ENCODE measurements at places on chromosomes 2 and 18. TPM values are rescaled to one million over a fixed set of nuclear protein-coding genes. Genes with fewer than 3 reads are reported as not detected.

- no peak for DNase-seq
Observed at GRCh38 chr18:58590839-58591238, 38.1 kb downstream of the ALPK2 start.

- DNase-seq, result no peak
Observed at GRCh38 chr18:33596178-33596854, 18.3 kb downstream of the ASXL3 start.

- no peak for DNase-seq
Observed at GRCh38 chr2:205484764-205485163, 197.5 kb upstream of the NRP2 start.

DNA sequence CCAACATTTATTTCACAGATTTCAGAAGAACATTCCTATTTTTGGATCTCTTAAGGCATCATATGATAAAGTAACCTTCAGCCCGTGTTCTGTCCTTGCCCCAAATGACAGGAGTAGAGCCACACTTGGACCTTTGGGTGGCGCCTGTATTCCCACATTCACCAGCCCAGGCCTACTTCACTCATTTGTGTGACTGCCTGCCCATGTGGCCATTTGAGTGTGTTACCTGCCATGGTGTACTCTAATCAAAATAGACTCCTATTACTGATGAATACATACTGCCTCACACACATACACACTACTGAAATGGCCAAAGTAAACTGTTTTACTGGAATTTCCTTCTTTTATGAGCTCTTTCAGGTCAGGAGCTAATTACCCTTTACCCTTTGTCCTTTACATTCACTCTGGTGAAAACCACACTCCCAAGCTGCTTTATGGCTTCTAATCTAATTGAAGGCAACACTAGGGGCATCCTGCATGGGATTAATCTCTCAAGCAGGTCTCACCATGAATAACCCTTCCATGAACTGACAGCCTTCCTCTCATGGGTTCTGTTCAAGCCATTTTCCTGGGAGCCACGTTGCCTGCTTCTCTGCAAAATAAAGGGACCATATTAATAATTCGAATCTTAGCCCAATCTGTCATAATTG, 271.0 kb upstream of the GALNT5 start:
- no peak for DNase-seq

GRCh38 chr2:52862801-52863200, 904.8 kb upstream of the CHAC2 start:
- no peak for DNase-seq

DNA sequence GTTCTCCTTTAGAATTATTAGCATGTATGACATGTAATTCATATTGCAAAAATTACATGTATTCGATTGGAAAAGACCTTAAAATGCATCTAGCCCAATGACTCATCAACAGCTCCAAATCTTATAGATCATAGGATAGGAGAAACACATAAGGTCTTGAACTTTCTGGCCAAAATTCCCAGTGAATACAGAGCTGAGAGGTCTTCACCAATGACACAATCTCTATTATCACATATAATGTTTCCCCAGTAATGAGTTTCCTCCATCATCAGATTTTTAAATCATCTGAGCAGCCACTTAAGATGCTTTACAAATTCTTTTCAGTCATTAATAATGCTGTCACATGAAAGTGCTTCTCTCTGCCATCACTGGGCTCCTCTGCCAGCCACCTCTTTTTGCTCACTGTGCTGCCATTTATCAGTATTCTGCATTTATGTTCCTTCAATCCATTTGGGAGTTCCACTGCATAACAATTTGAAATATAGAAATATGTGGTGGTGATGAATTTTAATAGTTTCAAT, 804.9 kb downstream of the SUCLG1 start:
- no peak for DNase-seq

- no peak for DNase-seq
Observed at GRCh38 chr2:217950401-217950871, 52.4 kb downstream of the TNS1 start.

DNA sequence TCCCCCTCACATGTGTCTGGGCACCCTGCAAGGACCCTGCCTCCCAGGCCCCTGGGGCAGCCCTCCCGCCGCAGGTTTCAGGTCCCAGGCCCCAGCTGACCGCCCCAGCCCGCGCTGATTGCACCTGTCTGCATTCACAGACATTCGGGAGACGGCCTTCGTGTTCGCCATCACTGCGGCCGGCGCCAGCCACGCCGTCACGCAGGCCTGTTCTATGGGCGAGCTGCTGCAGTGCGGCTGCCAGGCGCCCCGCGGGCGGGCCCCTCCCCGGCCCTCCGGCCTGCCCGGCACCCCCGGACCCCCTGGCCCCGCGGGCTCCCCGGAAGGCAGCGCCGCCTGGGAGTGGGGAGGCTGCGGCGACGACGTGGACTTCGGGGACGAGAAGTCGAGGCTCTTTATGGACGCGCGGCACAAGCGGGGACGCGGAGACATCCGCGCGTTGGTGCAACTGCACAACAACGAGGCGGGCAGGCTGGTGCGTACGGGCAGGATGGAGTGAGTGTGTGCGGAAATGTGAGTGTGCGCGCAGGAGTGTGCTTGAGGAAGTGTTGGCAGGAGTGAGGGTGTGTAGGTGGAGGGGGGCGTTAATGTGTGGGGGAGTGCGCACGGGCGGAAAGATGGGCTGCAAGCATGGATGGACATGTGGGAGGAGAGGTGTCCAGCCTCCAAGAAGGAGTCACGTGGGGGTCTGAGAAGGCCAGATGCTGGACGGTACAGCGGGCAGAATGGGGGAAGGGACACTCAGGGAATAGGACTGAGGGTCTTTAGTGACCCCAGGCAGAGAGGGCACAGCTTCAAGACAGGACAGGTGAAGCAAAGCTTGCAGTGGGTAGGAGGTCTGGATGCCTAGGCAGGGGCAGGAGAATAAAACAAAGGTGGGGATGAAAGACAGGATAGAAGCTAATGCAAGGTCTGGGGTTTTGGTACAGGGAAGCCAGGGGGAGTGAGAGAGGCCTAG, 9.0 kb upstream of the WNT10A start:
- DNase-seq, result no peak

DNA sequence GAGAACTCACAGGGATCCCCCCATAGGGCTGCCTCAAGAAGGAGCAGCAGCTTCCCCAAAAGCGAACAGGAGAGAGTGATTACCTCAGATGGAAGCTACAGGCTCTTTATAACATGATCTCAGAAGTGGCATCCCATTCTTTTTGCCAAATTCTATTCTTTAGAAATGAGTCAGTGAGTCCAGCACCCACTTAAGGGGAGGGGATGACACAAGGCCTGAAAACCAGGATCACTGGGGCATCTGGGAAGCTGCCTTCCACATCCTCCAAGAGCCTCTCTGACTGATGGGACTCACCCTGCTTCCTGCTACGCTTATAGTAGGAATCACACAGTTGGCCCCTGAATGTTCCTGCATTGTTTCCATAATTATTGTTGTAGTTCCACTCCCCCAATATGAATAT, 96.5 kb downstream of the MAPK4 start:
- DNase-seq, result no peak

GRCh38 chr2:16680304-16680703, 14.7 kb upstream of the CYRIA start:
- DNase-seq, result no peak

GRCh38 chr2:119841550-119841949, 81.8 kb downstream of the PTPN4 start:
- no peak for DNase-seq

- DNase-seq, result no peak
Observed at GRCh38 chr2:205967391-205968075, 118.4 kb downstream of the INO80D start.

GRCh38 chr2:45121236-45121927, 112.1 kb upstream of the SIX2 start:
- DNase-seq, result no peak

DNA sequence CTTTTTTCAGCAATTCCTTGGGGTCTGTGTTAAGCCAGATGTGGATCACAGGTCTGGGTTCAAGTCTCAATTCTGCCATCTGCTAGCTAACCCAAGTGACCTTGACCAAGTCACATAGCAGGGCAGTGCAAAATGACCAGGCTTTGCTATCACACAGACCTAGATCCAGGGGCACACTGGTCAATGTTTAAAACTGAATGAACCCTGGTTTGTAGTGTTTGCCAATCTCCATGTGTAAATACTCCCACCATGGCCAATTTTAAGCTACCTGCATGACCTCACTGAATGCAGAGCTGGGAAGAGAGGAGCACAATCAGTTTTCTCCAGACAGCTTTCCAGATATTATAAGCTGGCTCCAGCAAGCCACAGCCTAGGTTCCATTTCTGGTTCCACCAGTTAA, 142.9 kb downstream of the CHST9 start:
- DNase-seq, result no peak

DNA sequence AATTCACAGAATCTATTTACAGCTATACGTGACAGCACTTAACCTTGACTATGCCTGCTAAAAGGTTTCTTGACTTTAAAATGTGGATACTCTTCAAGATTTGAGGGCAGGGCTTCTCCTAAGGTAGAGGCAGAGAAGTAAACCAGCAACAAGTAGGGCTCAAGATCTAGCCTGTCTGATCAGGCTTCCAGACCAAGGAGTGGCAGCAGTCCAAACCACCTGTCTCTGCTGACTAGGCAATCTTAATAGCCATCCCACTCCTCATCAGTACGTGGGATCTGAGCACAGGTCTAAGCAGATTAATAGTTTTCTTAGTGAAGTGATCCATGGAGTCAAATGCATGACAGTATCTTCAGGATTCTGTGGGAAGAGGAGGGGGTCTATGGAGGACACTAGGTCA, 100.4 kb downstream of the GPD2 start:
- no peak for DNase-seq

DNA sequence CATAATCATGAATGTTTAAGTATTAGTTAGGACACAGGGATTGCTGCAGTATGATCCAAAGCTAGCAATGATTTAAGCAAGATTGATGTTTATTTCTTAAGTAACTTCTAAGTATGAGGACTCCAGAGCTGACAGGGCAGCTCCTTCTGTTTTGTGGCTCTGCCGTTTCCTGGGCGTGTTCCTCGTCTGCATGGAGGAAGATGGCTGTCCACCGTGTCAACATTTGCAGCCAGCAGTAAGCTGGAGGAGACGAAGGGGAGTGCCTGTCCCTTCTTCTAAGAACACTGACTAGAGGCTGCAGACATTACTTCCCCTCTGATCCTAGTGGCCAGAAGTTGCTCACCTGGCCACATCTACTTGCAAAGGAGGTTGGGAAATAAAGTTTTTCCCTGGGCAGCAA, 144.1 kb downstream of the MYO1B start:
- DNase-seq, result no peak

DNA sequence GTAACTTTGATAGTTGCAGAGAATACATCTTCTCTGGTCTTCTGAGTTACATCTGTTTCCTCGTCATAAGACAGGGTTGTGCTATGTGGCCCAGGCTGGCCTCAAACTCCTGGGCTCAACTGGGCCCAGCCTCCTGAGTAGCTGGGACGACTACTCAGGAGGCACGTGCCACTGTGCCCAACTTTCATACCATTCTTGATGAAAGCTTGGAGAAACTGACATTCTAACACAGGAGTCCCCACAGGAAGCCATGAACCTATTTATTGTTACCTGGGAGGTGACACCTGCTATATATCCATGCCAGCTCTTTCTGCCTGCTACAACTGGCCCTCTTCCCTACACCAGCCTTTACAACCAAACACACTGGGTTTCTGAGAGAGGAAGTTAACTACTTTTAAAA, 19.1 kb downstream of the EIF2AK3 start:
- DNase-seq, result no peak

GRCh38 chr2:51695531-51695930, 663.6 kb upstream of the NRXN1 start:
- no peak for DNase-seq

DNA sequence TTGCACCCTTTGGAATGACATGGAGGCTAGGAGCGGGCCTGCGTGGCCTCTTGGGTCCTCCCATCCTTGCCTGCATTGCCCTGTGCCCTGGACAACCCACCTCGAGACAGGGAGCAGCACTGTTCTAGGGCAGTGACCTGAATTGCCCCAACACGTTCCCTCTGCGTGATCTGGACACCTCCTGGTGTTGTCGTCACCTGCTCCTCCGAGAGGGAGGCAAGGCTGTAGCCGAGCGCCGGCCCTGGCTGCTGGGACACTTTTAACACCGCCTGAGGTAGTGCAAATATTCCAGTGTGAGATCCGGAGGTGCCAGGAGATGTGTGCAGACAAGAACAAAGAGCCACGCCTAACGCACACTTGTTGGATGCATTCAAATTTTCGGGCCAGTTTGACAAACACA, 131.5 kb downstream of the SMAD7 start:
- DNase-seq, result peak; percentile 87

GRCh38 chr18:13370995-13371625, 152.6 kb downstream of the LDLRAD4 start:
- no peak for DNase-seq

DNA sequence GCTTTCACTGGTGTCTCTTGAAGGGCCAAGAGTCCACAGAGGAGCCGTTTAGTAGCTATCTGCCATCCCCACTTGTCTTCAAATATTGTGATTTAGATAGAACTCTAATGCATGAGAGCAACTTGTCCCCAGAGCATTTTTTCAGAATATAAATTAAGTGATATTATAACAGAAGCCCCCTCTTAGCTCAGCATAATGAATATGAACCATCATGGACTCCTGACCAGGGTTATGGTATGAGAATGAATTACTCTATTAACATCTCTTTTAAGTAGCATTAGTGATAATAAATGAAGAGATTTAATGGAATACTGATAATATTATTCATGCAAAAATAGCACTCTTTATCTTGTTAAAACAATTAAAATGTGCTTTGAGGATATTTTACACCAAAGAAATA, 709.6 kb downstream of the GALR1 start:
- DNase-seq, result no peak

The TRABD2A gene
- 0.62 TPM for total RNA-seq

The GDF7 gene
- 0.72 TPM for total RNA-seq

The CPS1 gene
- 2.5 TPM for total RNA-seq

The RNPEPL1 gene
- 61.6 TPM for total RNA-seq

The ASB18 gene
- 3.4 TPM for total RNA-seq

The ALPI gene
- not detected for total RNA-seq

The DYSF gene
- 42.0 TPM for total RNA-seq

The IMP4 gene
- 59.9 TPM for total RNA-seq

The DSG4 gene
- total RNA-seq, result not detected

The LAMA1 gene
- total RNA-seq, result 0.06 TPM

The CFC1 gene
- 2.8 TPM for total RNA-seq

The MATN3 gene
- total RNA-seq, result 0.25 TPM

The HAAO gene
- total RNA-seq, result 5.8 TPM
